Activated CD4-positive, alpha-beta T cell treated with anti-CD3 and anti-CD28 coated beads for 4 hours (primary cell): ENCODE measurements at places on chromosomes 5 and 9.

GRCh38 chr9:127444283-127444920, 6.8 kb downstream of the RPL12 start:
- no peak for DNase-seq

DNA sequence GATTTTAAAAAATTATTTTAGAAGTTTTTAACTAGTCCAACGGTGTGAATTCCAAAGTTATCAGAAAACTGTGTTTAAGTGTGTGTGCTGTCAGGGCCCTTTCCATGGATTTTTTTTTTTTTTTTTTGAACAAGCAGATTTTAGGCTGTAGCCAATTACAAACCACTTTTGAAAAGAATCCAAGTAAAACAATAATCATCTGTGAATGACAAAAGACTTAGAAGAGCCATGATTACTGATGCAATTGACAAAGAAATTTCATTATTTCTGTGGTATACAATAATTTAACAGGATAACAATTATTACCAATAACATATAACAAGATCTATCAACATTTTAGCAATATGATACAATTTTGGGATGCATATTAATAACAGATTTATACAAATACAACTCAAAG, 16.2 kb upstream of the PAIP1 start:
- DNase-seq: no peak

- no peak for DNase-seq
Observed at GRCh38 chr5:99004960-99005359, 76.2 kb upstream of the CHD1 start.

DNA sequence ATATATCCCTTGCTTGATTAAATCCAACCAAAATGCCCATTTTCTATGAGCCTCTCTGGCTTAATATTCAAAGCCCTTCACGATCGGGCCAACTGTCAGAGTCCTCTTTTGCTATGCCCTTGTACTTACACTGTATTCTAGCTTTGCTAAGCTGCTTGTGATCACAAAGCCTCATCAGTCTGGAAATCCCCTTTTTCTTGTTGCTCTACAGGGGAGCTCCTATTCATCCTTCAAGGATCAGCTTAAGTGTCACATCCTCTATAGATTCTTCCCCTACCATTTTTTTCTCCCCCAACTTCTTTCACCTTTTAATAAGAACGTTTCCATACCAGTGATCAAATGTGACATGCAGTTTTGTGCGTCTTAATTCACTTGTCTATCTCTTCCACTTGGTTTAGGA, 450.4 kb upstream of the CHD1 start:
- DNase-seq: no peak

DNA sequence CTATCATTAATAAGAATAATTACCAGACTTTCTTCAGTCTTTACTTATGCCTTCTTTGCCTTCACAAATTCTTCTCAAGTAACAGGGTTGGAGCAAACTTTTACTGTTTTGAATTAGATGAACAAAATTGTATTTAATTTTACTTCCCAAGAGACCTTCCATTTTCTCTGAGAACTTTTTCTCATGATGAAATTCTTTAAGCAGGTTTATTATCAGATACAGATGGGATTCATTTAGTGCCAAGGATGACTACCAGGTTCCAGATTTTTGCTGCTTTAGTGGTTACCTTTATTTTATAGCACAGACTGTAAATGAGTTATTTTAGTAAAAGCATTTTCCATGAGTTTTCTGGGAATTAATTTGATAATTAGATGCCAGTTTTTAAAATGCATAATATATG, 125.1 kb downstream of the GDNF start:
- no peak for DNase-seq

GRCh38 chr9:36716496-36716895, 143.8 kb downstream of the MELK start:
- DNase-seq: no peak

- no peak for DNase-seq
Observed at GRCh38 chr5:73967347-73967746, 341.4 kb downstream of the ARHGEF28 start.

- DNase-seq: no peak
Observed at GRCh38 chr9:129713402-129713679, 39.5 kb downstream of the PTGES start.

- no peak for DNase-seq
Observed at GRCh38 chr5:37831821-37832534, 7.9 kb downstream of the GDNF start.

DNA sequence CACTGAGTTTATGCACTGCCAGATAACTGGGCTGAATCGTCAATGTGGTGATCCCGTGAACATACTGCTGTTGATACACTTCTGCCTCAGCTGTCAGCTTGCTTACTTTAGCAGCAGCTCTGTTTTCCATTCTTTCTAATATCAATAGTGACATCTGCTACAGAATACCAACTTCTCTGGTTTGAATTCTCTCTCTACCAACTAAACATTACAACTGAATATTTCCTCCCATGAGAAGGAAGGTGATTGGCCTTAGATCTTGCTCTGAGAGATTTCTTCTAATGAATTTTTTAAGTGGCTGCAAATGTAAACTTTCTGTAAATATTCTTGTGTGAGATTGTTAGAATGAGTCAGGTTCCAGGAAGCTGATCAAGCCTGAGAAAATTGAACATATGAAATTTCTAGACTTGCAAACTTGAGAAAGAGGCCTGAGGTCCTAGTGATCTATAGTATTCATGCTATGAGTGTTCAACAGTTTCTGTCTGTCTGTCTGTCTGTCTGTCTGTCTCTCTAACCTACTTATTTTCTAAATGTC, 205.5 kb upstream of the CDKN2B start:
- no peak for DNase-seq

DNA sequence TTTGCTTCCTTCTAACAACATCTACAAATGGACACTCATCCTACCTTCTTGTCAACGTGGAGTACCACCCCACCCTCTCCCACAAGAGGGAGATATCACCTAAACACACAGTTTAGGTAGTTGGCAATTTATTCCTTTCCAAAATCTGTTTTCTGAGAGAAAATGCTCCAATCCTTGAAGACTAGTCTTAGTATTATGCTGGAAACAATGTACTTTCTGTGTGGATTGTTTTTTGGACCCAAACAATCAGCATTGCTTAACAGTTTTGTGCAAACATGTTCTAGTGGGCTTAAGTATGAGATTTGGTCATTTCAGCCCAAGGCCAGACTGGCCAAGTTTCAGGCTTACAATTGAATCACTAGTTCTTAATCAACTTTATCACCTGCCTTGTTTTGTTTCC, 359.1 kb downstream of the ARHGEF28 start:
- no peak for DNase-seq

DNA sequence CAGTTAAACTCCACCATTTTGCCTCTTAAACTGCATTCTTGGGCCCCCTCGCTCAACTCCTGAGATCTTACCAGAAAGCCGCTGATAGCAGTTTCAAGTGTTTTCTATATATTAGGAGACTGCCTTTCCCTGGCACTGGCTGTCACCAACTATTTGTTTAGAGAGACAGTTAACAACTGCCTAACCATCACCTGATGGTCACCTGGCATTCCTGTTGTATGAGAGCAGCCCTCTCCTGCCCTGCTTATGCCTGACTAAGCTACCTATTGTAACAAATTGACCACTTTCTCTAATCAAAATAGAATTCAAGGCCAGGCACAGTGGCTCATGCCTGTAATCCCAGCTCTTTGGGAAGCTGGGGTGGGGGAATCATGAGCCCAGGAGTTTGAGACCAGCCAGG, 28.0 kb upstream of the SIL1 start:
- DNase-seq: no peak

DNA sequence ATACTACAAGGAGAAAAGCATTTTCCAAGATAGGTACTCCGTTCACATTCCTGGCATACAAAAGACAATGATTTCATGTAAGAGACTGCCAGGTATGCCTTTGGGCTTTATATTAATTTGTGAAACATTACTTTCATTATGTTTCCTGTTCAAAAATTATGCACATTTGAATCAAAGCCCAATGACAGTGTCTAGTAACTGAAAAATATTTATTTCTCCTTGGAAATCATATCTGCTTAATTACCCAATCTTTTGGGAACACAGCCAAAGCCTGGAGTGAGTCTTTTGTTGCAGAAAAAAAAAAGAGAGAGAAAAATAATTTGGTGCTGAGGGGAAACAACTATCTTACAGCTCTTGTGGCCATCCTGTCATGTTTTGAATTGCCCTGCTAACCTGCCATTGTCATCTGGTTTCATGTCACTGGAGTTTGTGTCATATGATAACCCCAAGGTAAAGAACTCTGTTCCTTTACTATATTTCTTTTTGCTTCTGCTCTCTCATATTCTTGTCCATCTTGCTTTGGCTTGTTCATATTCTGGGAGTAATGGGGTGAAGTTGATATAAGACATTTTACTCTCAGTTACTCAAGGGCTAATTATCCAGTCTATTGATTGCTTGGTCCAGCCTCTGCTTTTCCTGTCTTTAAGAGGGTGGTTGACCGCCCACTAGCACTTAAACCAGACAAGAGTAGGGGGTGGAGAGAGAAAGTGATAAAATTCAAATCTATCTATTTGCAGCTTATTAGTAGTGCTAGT, 238.3 kb upstream of the NUDT12 start:
- no peak for DNase-seq

GRCh38 chr5:19676895-19677294, 311.1 kb downstream of the CDH18 start:
- no peak for DNase-seq

DNA sequence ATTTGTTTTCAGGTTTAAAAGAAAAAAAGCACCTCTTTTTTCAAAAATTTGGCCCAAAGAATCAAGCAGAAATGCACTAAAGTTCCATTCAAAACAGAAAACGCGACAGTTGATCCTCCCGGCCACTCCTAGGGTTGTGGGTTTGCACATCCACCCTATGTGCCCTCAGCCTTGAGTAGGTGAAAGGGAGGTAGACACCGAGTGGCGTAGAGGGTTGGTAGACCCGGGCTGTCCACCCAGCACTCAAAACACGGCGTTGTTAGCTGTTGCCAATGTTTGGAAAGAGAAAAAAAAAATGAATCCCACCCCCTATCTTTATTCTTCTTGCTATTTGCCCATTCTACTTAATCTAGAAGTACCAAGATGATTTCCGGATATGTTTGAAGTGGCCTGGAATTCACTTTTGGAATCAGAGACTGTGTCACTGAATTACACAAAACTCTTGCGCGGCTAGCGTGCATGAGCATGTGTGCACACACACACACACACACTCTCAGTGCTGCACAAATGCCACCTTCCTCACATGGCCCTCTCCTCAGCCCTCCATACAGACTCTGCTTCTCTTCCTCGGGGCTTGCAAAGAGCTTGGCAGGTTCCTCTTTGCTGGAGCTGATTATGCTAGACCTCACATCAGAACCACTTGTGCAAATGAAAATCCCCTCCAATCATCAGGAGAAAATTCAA, 110.2 kb upstream of the HAND1 start:
- no peak for DNase-seq

DNA sequence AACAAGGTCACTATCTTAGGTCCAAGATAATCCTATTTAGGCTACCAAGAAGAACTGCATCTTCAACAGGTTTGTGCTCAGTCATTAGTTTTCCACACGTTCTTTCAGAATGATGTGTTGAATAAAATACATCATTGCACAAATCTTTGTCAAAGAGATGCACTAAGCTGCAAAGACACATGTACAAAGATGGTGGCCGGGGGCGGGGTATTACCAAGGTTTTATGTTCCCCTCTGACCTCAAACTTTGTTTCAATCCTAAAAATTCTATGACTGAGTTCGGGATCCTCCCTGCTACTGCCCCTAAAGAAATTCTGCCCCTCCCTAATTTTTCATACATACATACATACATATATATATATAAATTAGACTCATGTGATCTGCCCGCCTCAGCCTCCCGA, 14.2 kb downstream of the HSPA9 start:
- no peak for DNase-seq

DNA sequence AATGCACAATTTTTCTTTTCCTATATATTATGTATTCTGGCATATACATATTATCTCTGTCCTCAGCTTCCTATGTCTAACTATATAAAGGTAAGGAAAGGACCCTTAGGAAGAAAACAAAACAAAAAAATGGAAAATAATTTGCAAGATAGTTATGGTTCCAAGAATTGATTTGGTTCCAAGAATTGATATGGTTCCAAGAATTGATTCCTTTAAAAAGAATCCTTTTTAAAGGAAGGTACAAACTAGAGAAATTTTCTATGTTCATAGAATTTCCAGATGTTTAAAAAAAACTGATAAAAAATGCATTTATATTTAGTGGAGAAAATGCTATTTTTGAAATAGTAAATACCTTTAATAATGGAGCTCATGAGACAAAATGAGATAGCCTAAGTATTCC, 12.1 kb downstream of the LYRM7 start:
- DNase-seq: no peak

GRCh38 chr5:170275376-170275994, 22.1 kb downstream of the LCP2 start:
- no peak for DNase-seq

DNA sequence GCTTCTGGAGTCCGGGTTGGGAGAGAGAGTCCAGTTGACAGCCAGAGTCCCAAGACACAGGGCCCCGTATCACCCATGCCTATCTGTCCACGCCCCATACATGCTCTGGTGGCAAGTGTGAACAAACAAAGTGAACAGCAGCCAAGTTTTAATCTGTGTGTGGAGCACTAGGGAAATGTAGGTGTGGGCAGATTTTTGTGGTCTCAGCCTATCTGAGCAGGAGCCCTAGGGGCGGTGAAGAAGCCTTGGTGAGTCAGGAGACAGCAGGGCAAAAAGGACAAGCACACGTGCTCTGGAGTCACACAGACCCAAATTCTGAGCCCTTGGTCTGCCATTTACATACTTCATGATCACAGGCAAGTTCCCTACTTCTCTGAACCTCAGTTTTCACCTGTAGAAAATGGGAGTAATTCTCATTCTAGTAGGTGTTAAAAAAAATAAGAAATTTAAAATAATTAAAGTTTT, 23.2 kb downstream of the EGR1 start:
- no peak for DNase-seq

GRCh38 chr5:59264639-59265245, 628.8 kb downstream of the PDE4D start:
- no peak for DNase-seq

DNA sequence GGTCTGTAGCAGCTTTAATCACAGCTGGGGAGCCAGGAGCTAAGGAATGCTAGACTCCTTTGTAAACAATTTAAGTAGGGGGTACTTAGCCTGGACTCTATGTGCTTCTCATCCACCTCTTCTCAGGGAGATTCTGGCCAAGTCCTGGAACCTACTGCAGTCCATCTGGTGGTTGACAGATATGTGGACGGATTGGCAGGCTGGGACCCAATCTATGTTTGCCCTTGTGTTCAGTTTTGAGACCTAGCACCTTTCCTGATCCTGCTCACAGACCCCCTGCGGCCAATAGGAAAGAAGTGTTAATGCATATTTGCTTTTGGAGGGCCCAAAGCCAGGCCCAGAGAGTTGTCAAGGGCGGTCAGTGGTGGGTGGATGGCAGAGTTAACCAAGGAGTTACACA, 6.4 kb downstream of the SLC22A5 start:
- no peak for DNase-seq

DNA sequence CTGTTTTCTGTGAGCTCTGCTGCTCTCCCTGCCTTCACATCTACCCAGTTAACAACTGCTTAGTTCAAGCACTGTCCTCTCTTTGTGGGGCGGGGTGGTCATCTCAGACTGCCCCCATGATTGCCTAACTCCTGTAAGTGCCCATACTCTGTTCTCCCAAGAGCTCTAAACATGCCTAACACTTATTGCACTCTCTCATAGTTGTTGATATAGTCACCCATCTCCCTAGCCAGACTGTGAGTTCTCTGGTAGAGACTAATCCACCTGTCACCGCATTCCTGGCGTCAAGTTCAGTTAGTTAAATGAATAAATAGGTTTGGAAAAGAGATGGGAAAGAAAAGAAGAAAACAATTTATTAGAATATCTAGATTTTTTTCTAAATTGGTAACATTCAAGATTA, 18.3 kb upstream of the MUSK start:
- DNase-seq: no peak

GRCh38 chr9:17776735-17777134, 197.9 kb downstream of the SH3GL2 start:
- no peak for DNase-seq

GRCh38 chr5:73282923-73283322, 109.9 kb downstream of the TMEM174 start:
- DNase-seq: no peak
